ENCODE measurements at places on chromosomes 2 and 18. TPM values are rescaled to one million over a fixed set of nuclear protein-coding genes. Genes with fewer than 3 reads are reported as not detected.

TGIF1 gene
- total RNA-seq: 269 TPM

GAREM1 gene
- 15.1 TPM for total RNA-seq

DSG4 gene
- total RNA-seq: not detected

SLC23A3 gene
- 0.43 TPM for total RNA-seq

RPRM gene
- not detected for total RNA-seq

VWA3B gene
- not detected for total RNA-seq

KCNS3 gene
- total RNA-seq: 20.2 TPM

ANO7 gene
- not detected for total RNA-seq

RIT2 gene
- not detected for total RNA-seq

PCARE gene
- not detected for total RNA-seq

ASAP2 gene
- 36.9 TPM for total RNA-seq

POTEC gene
- not detected for total RNA-seq

MERTK gene
- 2.2 TPM for total RNA-seq

MBP gene
- 31.1 TPM for total RNA-seq

FKBP7 gene
- total RNA-seq: 0.43 TPM

PTPRN gene
- total RNA-seq: 2.2 TPM

PAX8 gene
- 24.3 TPM for total RNA-seq

CYS1 gene
- 8.4 TPM for total RNA-seq

SCN7A gene
- total RNA-seq: under 0.01 TPM

SPP2 gene
- not detected for total RNA-seq

COBLL1 gene
- 6.7 TPM for total RNA-seq

HOXD3 gene
- not detected for total RNA-seq

DQX1 gene
- total RNA-seq: 2.8 TPM

RAB6D gene
- total RNA-seq: under 0.01 TPM

NEU4 gene
- not detected for total RNA-seq

C18orf54 gene
- 1.7 TPM for total RNA-seq

LTBP1 gene
- total RNA-seq: 23.4 TPM

POTEJ gene
- total RNA-seq: not detected

EGR4 gene
- total RNA-seq: not detected
